ENCODE measurements at places on chromosomes 3 and 15.

- no peak for DNase-seq
Observed at GRCh38 chr3:57575966-57576626, 20.0 kb downstream of the PDE12 start.

- DNase-seq, result no peak
Observed at GRCh38 chr15:91070872-91071271, 29.2 kb upstream of the SV2B start.

GRCh38 chr3:135565546-135565945 lies 400.0 kb upstream of the PPP2R3A start:
- DNase-seq, result no peak

DNA sequence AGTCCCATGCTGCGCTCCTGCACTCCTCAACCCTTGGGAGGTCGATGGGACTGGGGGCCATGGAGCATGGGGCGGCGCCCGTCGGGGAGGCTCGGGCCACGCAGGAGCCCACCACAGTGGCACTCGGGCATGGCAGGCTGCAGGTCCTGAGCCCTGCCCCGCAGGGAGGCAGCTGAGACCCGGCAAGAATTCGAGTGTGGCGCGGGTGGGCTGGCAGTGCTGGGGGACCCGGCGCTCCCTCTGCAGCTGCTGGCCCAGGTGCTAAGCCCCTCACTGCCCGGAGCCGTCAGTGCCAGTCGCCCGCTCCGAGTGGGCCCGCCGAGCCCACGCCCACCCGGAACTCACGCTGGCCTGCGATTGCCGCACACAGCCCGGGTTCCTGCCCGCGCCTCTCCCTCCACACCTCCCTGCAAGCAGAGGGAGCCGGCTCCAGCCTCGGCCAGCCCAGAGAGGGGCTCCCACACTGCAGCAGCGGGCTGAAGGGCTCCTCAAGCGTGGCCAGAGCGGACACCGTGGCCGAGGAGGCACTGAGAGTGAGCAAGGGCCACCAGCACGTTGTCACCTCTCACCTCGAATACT lies 200.3 kb downstream of the ROBO2 start:
- DNase-seq, result no peak
